NCI-H1092 treated with DMSO at 0.1 percent for 48 hours (cell line): ENCODE measurements at places on chromosomes 4 and X.

DNA sequence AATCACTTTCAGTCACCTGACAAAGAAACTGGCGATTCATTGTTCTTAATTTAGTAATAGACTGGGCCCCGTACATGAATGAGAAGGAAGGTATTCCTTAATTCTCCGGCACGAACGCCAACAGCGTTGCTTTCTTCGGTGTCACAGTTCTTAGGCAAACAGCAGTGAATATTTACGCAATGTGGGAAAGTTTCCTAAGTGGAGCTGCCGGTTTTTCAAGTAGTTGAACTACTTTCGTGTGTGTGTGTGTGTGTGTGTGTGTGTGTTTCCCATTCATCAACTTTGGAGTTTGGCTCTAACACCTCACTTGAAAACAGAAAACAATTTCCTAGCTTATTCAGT, 651 bp downstream of the NXT2 start:
- no peak for DNase-seq

DNA sequence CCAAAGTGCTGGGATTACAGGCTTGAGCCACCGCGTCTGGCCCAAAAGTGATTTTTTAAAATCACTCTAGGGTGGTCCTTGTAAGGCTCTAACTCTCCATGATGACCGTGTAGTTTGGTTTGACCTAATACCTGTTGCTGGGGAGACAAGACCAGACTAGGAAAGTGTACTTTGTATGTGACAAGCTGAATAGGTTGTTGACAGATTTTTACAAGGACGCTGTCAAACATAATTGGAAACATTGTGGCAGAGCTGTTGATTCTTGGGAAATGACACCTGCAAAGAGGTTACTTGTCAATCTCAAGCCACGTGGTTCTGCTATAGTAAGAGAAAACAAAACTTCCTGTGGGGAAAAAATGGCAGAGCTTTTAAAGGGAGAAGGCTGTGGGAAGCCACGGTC, 802.4 kb upstream of the HS3ST1 start:
- no peak for DNase-seq

DNA sequence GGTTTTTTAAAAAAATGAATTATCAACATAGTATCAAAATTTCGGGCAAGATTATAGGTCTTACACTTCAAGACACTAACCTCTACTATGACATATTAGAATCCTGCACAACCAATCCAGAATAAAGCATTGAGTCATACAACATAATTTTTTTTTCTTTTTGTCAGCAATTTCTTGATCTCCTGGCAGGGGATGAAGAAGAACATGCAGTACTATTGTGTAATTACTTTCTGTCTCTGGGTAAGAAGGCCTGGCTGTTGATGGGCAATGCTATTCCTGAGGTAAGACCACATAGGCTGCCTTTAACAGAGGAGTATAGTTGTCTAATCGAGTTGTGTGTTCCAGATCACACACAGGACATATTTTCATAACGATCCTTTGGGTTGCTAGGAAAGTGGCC, 67.5 kb downstream of the FBXL5 start:
- DNase-seq: no peak

DNA sequence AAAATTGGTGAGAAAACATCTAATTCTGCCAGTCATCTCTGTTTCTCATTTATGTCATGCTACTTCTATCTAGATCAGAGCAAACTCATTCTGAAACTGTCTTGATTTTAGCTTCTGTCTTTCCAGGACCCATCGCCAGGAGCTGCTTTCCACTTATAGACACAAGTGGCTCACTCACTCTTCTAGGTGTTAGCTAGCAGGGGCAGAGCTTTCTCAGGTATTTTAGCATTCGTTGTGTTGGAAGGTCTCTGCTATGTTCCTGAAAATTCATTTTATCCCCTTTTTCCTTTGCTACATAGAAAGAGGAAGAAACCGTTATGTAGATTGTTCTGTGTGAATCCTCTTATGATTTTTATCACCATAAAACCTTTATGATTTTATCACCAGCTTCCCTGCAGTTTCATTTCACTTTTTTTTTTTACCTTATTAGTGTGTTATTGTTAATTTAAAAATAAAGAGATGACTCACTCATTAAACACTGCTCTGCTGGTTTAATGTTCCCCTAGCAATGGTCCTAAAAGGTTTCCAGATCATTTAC, 246.6 kb upstream of the AADAT start:
- no peak for DNase-seq

- DNase-seq: no peak
Measured at GRCh38 chr4:2364654-2365053, 53.8 kb downstream of the ZFYVE28 start.

- peak; percentile 67 for DNase-seq
Measured at GRCh38 chr4:6546681-6547447, 28.1 kb upstream of the MAN2B2 start.
